H4 (cell line): ENCODE measurements at places on chromosomes 1 and 21. TPM values are rescaled to one million over a fixed set of nuclear protein-coding genes. Genes with fewer than 3 reads are reported as not detected.

Gene C1orf226
- total RNA-seq: 0.23 and 0.56 TPM in 2 replicates

Gene ECM1
- 27.5 and 28.6 TPM in 2 replicates for total RNA-seq

Gene CFHR1
- total RNA-seq: 0.39 and 0.41 TPM in 2 replicates

GRCh38 chr1:177229781-177230180 is 59.0 kb downstream of the BRINP2 start:
- DNase-seq: no peak

DNA sequence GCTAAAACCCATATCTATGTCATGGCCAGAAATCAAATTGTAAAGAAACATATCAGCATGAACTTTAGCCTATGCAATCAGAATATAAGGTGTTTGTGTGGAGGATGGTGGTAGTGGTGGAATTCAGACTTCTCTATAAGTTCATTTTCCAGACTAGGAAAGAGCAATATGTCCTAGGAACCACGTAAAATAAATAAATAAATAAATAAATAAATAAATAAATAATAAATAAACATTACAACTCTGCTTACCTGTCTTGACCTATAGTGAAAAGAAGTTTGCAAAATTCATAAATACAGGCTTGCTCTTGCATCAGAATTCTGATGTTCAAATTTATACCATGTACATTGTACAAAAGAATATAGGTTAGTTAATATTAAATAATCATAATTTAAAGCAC is 1382.6 kb upstream of the ADGRL2 start:
- no peak for DNase-seq

- DNase-seq: no peak
Measured at GRCh38 chr1:88876573-88877365, 14.6 kb downstream of the GTF2B start.

DNA sequence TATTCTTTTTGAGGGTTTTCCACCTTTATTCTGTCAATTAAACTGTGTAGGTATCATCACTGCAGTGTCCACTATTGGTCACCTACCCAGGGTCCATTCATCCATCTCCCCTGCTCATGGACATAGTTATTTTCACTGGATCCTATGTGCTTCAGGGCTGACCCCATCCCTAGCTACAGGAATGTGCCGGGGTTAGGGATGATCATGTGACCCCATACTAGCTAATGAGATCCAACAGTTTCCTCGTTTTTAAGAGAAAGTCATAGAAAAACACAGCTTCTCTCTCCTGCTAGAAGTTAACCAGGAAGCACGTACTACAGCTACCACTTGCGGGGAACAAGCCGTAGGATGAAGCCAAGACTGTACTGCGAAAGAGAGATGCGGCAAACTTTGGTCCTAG is 19.6 kb downstream of the PTGER3 start:
- DNase-seq: no peak
